Stimulated activated CD4-positive, alpha-beta T cell treated with anti-CD3 and anti-CD28 coated beads, Interleukin-2, amount 100 ng/mL, for 4 hours (primary cell): ENCODE measurements at places on chromosomes 4 and X.

GRCh38 chr4:158825433-158826036, 56.7 kb downstream of the FNIP2 start:
- DNase-seq: no peak

DNA sequence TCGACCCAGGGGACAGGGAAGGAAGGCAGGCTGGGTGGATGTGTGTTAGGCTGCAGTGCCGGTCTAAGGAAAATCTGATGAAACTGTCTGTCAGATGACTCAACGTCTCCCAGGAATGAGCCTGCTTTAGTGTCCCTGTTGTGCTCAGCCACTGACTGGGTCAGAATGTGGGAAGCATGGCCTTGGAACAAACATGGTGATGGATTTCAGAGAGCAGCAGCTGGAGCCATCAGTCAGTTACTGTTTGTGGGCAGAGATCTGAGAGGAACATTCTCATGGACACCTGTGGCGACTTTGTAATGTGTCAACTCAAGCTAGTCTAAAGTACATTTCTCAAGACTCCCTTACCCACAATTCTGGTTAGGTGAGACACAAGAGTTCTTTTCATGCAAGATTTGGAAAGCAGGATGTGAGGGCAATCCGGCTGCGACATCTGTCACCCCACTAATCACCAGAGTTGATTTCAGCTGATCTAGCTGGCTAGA, 63.2 kb downstream of the ANAPC10 start:
- no peak for DNase-seq

DNA sequence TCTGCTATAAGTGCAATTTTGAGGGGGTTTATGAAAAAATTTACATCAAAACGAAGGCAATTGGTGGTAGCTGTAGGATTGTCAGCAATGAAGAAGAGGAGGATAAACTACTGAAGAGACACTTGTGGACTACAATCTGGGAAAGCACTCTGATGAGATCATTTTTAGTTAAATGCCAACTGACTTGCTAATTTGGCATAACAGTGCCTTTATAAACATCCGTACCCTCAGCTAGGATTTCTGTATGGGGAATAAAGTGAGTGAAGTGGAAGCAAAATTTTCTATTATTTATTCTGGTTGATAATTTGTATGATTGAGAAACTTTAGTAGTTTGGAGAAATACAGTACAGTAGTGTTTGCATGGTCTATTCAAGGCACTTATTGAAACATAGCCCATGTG, 11.2 kb upstream of the GNRHR start:
- no peak for DNase-seq

- DNase-seq: peak; percentile 83
Measured at GRCh38 chr4:109433205-109434006, at the start of gene SEC24B. TSS of gene SEC24B (plus strand) at chr4:109433815. CDS start at chr4:109433870, 55 bp downstream.

GRCh38 chrX:2497961-2498780, 2.6 kb downstream of the DHRSX start:
- DNase-seq: no peak

DNA sequence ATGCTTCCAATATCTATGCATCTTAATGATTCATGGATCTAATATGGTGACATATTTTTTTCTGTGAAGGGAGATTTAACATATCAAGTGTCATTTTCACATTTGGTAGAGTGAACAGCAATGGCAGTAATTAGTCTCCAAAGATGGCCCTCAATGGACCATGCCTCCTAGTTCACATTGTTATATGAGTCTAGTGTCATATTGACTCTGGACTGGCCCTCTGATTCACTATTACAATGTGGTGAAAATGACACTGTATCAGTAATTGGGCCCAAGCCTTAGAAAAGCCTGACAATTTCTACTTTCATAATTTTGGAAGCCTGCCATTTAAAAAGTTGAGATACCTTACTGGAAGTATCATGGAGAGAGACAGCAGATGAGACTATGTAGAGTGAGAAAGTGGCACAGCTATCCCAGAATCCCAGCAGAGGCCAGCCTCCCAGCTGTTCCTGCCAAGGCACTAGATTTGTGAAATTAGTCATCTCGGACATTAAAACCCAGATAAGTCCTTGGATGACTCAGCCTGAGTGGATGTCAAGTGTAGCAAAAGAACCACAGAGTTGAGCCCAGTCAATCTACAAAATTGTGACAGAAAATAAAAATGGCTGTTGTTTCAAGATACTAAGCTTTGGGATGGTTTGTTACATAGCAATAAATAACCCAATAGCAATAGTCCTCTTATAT, 68.4 kb downstream of the ARHGEF38 start:
- DNase-seq: no peak
